NCI-H2029 treated with DMSO at 0.1 percent for 48 hours (cell line): ENCODE measurements at places on chromosomes 12 and 14.

DNA sequence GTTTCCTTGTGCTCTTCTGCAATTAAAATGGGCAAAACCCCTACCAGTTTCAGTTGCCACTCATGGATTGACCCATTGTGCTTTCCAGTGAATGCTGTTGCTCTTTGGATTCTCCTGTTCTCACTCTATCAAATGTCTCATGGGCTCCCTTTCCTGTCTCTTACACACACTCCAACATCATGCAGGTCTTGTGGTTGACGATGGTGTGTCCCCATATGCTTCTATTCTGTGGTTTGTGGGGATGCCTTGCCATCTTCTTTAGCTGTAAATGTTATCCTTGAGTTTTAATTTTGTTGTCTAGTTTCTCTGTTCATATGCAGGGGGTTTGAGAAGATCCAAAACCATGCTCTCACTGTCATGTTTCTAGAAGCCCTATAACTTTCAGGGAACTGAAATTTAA is 31.9 kb upstream of the FBXO34 start:
- DNase-seq = no peak

GRCh38 chr12:16228067-16228466 is 49.4 kb downstream of the SLC15A5 start:
- no peak for DNase-seq

DNA sequence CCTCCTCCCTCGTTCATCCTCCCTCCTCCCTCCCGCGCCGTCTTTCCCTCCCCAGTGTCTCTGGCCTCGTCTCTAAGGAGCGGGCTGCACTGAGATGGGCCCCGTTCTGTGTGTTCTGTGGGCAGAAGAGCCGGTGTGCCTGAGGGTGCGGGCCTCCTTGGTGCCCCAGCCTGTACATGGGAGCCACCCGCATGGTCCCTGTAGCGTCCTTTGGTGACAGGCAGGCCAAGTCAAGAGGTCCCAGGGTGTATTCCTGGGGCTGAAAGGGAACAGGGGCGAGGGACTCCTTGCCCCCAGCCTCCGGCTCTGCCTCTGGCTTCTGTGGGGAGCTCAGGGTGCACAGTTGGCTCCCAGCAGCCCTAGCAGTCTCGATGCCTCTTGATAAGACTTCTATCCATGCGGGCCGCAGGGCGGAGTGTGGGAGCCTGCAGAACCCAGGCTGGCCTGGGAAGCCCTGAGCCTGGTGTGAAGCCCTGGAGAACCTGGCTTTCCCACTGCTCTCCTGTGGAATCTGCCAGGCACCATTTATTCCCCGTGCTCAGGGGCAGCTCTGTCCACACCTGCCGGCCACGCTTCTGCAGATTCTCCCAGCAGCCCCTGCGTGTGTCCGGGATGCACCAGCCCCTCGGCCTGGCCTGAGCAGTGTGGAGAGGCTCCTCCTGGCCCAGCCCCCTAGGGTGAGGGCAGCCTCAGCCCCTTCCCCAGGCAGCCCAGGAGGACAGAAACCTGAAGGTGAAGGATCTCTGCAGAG is 181.3 kb downstream of the KIF26A start:
- DNase-seq = no peak

GRCh38 chr14:97315790-97316189 is 518.6 kb downstream of the VRK1 start:
- no peak for DNase-seq

- no peak for DNase-seq
These were observed 159.5 kb upstream of the NRXN3 start for GRCh38 chr14:78010688-78011087.

GRCh38 chr12:76863837-76864236 is 15.0 kb downstream of the CSRP2 start:
- DNase-seq = no peak

GRCh38 chr12:46462641-46463355 is 90.2 kb upstream of the SLC38A2 start:
- no peak for DNase-seq

GRCh38 chr12:130686511-130686991 is 29.5 kb downstream of the RIMBP2 start:
- no peak for DNase-seq
